Right lobe of liver (tissue), 6 donors: ENCODE measurements at places on chromosomes 1 and 21.
A peak's percentile ranks its signal among the peaks of the same experiment; 100 is the strongest.

- no peak for DNase-seq
These were observed 34.9 kb upstream of the IVNS1ABP start for GRCh38 chr1:185351734-185352466.

DNA sequence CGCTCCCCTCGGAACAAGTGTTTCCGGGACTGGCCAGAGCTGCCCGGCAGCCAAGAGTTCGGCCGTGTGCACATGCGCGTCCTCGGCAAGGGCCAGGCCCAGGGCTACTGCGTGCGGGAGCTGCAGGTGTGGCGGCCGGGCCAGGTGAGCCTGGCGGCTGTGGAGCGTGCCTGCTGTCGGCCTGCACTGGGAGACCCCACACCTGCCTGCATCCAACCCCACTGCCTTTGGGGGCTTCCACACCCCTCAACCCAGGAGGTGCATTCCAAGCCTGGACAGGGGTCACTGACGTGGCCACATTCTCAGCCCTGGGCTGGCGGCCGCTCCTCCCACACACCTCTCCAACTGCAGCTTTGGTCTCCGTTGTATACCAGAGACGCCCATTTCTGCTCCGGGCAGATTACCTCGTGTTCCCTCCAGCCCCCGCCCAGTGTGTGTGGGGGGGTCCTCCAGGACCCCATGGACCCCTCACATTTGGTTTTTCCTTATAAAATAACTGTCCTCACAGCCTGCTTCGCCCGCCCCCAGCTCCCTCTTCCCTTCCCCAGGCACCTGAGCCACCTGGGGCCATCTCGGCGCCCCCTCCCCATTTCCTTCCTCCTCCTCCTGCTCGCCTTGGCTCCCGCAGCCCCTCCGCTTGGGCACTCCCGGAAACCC, 6.1 kb downstream of the RNF223 start:
- no peak for DNase-seq

- no peak for DNase-seq
These were observed 23.4 kb downstream of the TMCO4 start for GRCh38 chr1:19776287-19776686.

DNA sequence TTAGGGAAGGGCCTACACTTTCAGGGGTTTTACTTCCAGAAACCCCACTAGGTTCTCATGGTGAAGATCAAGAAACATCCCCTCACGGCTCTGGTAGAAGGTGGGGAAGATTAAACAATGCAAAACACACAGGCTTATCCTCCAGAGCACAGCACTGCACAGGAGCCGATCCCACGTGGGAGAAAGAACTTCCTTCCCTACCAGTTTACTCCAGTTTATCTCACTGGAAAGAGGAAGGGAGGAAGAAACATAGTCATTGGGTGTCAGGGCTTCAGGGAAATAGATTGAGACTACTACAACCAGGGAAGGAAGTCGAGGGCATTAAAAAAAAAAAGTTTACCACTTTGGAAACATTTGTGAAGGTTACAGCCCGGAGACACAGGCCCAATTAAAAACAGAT, 164.4 kb downstream of the NTPCR start:
- no peak for DNase-seq

DNA sequence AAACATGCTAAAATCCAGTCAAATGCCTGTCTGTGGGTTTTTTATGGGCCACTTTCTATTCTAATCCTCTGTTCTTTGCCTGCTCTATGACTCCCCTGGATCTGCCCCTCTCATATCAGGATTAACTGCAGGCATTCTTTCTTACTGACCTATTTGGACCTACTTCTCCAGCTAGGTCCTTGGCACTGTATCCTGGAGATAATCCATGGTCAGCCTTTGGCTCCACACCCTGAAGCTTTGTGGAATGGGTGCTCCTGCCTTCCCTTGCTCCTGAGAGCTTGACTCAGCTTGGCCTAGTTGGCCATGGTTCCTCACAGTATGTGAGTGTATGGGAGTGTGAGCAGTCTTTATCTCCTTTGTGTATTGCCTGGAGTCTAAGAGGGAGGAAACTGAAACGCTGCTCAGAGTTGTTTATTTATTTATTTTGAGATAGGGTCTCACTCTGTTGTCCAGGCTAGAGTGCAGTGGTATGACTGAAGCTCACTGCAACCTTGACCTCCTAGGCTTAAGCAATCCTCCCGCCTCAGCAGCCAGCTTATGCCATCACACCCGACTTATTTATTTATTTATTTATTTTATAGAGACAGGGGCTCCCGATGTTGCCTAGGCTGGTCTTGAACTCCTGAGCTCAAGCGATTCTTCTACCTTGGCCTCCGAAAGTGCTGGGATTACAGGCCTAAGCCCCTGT, 28.7 kb upstream of the CDC14A start:
- no peak for DNase-seq

DNA sequence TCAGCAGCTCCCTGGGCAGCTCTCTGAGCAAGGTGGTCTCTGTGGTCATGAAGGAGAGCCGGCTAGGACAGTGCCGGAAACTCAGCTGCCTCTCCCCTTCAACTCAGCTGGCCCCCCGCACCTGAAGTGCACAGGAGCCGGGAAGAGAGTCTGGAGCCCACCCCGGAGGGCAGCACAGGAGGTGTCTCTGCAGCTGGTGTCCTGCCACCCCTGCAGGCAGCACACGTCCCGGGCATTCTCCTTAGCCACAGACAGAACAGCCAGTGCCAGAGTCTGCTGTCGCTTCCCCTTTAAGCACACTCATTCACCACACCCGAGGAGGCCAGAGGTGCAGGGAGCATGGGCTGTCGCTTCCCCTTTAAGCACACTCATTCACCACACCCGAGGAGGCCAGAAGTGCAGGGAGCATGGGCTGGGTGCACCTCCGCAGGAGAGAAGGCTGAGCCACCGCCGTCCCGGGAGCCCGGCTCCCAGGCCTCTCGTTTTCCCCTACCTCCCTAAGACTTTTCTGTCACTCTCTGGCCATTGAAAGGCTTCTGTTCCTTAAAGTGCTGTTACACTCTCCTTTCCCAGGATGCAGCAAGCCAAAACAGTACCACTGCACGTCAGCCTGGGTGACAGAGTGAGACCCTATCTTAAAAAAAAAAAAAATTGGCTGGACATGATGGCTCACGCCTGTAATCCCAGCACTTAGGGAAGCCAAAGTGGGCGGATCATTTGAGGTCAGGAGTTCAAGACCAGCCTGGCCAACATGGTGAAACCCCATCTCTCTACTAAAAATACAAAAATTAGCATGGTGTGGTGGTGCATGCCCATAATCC, 16.9 kb upstream of the SAMD11 start:
- DNase-seq, result peak; percentile 51

DNA sequence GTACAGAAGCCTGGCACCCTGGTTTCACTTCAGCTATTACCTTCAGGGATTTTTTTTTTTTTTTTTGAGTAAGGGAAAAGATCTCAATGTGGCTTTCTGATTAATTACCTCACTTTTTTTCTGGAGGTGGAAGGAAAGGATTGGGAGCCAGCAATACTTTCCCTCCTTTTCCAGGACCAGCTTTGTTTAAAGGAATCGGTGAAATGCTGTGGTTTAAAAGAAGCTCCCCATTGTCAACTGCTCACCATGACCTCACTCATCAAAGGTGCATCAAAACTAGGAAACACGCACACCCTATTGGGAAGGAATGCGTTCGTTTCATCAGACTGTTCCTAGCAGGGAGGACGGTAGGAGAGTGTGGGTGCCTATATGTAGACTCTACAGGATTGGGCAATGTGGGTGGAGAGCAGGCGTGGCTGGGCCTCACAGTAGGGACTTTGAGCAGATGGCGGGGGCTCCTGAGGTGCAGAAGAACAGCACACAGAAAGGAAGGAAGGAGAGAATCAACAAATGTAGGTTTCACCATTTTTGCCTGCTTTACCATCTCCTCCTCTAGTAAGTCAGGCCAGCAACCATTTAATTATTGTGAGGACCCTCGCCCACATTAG, 13.0 kb downstream of the PHGDH start:
- DNase-seq, result no peak

DNA sequence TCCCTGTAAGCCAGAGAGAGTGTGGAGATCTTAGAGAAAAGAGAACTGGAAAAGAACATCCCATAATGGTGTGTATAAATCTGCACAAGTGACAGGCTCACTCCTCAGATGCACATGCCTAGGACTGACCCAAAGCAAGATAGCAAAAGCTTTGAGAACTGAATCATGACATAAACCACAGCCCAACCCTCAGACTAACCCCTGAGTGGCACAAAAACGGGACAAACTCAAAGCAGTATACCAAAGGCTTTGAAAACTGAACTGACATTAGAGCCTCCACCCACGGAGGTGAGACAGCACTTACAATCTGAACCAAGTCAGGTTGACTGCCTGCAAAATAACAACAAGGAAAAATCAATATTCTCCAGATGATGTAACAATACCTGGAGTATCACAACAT, 70.8 kb downstream of the TIAM1 start:
- DNase-seq, result no peak

DNA sequence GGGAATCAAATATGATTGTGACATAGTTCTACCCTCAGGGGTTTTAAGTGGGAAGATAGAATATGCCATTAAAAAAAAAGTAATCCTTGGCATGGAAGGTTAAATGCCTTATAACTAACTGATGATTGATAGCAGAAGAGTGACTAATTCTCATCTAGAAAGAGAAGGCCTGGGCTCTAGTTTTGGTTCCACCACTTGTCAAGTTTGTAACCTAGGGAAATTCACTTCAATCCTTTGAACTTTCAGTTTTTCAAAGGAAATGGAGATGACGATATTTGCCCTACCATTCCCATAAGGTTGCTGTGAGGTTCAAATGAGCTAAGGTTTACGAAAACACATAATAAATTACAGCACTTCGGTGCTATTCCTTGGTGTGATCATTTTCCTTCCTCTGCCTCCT, 88.5 kb downstream of the GPR88 start:
- DNase-seq, result no peak

DNA sequence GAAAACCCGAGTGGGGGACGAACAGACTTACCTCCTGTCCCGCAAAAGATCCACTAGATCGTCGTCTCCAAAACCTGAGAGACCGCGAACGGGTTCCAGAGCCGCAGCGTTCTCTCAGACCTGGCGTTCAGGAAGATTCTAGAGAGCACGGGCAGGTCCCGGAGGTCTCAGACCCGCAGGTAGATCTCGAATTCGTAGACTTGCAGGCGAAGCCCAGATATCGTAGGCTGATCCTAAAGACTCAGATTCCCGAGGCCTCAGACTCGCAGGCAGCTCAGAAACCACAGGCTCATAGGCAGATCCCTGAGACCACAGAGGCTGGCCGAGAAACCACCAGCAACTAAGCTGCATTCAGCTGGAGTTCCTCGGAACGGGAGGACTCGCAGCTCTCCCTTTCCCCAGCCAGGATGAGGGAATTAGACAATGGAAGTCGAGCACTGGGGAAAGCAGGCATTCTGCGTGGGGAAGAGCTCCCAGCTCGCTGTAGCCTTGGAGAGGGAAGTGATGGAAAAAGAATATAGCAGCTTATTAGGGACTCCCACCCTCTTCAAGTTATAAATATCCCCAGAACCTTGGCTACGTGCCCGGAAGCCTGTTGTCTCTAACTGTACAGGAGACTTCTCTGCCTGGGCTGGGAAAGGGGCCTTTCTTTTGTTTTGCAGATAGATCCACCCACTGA, at the start of gene ZNF436:
ZNF436 (minus strand) TSS at position 502 of the 679 bp plus-strand sequence. CDS start 1,831 bp downstream, outside the sequence.
- peak; percentile 85 for DNase-seq
